ENCODE measurements at places on chromosomes 4 and X.
A peak's percentile ranks its signal among the peaks of the same experiment; 100 is the strongest.

- DNase-seq = no peak
Measured at GRCh38 chr4:20185103-20185502, 66.6 kb upstream of the SLIT2 start.

DNA sequence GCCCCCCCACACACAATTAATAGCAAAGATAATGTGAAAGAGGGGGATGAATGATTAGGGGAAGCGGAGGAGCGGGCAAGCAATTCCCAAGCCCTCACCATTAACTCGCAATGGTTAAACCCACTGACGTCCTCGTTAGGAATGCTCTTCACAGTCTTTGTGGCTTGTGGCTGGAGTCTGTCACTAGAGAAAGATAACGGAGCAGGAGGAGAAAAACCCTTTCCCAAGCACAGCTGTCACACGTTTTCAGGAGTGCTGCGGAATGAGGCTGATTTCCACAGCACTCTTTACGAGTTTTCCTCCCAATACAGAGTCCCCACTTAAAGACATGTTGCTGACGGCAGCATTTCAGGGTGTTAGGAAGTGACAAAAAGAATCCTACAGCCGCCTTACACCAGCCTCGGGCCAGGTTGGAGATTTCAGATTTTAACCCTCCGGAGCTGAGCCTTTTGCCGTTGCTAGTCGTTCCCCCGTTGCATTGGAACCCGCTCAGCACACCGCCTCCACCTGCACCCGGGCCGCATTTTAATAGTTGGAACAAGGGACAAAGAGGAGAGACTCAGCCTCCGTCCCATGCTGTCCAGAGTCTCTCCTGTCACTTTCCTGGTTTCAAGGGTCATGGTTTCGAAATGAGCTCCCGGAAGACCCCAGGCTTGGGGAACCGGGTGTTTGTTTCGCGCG is 92.2 kb downstream of the GEMIN8 start:
- no peak for DNase-seq

DNA sequence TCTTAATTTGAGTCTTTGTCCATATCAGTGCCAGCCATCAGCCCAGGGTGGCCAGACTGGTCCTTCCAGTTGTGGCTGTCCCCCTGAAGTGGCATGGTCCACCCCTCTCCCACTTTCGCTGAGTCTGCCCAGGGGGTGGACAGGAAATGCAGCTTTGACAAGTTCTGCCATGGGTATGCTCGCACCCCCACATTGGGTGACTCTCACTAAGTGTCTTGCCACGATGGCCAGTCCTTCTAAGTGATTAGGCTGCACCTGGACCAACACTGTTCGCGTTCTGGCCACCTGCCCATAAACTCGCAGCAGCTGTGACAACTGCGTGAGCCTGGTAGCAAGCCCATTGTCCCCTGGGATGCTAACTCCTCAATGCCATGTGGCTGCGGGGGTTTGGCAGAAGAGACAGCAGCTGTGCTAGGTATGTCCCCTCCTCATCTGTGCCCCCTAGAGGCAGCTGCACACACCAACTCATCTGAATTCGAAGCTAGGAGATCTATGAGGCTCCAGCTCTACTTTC is 10.0 kb upstream of the LNX1 start:
- no peak for DNase-seq

DNA sequence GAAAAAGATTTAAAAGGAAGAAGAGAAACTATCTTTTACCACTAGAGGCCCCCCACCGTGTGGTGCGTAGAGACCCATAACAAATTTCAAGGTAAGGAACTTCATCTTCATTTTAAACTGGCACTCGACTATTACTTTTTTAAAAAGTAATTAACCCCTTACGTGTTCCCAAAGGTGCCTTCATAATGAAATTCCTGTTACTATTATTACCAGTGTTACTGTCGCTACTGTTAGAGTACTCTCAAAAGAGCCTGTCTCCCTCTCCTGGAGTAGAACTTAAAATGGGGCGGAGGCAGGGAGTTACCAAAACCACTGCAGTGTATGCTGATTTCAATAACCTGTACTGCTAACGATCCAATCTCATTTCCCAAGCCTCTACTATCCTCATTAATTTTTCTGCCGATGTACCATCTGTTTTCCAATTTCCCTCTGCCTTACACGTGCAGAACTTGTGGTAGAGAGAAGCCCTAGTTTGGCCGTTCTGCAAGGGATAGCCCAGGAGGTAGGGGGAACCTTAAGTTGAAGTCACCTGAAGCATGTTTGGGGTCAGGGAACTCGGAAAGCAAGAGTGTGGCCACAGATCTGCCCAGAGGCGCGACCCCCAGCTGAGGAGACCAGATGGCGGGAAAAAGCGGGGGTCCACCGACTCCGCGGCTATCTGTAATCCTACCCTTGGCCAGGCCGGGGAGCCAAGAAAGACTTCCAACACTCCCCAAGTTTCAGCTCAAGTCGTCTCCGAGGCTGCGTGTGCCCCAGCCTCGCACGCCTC is 720 bp upstream of the STK26 start:
- DNase-seq = no peak

DNA sequence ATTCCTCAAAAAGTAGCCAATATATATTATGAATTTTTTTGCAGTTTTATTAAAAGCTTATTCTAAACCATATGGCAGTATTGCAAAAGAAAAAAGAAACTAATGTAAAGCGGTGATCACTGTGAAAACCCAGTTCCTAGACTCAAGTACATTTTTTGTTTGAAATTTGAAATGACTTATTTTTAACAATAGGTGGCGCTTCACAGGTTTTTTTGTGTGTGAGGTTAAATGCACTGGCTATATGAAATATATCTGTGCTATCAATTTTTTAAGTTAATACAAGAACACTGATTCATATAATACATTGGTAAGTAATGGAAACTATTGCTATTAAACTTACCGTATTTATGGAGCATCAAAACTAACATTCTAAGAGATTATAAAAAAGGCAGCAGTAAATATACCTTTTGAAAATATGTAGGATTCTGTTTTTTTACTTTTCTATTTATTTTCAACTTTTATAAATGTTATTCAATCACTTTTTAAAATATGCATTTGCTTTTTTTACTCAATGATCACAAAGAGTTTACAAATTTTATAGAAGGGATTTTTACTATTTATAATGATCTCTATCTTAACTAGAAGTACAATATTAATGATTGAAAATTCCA is 5.6 kb upstream of the SPRY1 start:
- DNase-seq = no peak

GRCh38 chr4:17008834-17009345 is 110.4 kb upstream of the LDB2 start:
- DNase-seq = no peak

DNA sequence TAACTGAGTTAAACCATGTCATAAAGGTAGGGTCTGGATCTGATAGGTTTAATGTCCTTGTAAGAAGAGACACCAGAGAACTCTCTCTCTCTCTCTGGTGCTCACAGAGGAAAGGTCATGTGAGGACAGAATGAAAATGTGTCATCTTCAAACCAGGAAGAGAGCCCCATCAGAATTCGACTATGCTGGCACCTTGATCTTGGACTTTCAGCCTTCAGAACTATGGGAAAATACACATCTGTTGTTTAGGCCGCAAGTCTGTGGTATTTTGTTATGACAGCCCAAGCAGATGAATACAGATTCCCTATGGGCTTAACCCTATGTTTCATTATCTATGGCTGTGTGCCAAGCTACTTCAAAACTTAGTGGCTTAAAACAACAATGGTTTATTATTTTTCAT is 105.5 kb upstream of the DDIT4L start:
- DNase-seq = no peak

GRCh38 chr4:38130884-38131283 is 170.7 kb downstream of the PTTG2 start:
- no peak for DNase-seq

DNA sequence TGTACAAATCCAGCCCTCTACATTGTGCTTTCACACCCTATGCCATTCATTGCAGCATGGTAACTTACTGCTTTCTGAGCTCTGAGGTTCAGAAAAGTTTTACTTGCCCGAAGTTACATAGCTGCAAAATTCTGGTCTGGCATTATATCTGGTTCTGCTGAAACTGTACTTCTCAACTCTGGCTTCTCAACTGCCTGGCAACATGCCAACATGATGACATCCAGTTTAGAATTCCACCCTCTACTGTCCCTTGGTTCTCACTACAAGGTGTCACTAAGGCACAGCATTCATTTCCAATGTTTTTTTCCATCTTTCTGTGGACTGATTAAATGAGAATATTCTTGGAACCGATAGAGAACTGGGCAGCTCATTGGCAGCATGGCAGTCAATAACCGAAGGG is 242.9 kb upstream of the PRPS2 start:
- no peak for DNase-seq

DNA sequence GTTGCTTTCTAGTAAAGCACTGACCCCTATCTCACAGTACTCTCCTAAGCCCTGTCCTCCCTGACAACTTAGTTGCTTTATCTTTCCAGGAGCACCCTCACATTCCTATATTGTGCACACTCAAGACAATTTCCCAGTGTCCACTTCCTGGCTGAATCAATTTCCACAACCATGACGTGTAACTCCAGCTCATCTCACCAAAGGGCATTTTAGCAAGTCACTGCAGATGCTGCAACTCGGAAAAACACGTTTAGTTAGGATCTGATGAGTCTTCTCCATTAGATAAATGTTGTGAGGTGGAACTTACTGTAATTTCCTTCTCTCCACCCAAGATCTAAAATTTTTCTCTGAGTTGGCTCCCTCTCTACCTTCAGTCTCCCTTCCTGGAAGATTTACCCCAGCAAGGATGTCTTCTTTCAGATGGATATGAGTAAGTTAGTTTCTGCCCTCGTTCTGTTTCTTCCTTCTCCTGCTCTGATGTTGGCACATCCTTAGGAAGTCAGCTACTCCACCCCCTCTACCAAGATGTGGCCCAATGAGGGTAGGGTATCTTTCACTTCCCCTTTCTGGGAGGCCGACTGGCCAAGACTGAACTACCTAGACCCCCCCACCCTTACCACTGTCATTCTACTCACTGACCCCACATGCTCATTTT is 28.8 kb upstream of the IL13RA1 start:
- DNase-seq = no peak

GRCh38 chrX:6917666-6918065 is 229.8 kb upstream of the STS start:
- no peak for DNase-seq

GRCh38 chr4:111359602-111360001 is 736.7 kb upstream of the PITX2 start:
- DNase-seq = no peak

- DNase-seq = no peak
Measured at GRCh38 chr4:743463-744211, 38.0 kb downstream of the PCGF3 start.

DNA sequence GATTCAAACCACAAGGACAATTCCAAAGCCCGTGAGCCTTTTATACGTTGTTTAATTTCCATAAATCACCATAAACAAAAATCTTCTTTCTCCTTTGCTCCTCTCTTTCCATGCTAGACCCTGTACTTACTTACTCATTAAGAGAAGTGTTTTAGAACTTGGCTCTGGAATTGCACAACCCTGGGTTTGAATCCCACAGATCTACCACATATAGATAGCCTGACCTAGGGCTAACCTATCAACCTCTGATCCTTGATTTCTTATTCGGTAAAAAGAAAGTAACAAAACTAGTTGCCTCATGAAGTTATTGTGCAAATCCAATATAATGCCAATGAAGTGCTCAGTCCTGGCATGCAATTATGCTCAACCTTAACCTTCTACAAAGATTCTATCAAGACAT is 68.8 kb downstream of the ZAR1 start:
- DNase-seq = no peak

- no peak for DNase-seq
Measured at GRCh38 chr4:177879851-177880250, 437.6 kb upstream of the AGA start.

GRCh38 chr4:152605641-152606335 is 69.9 kb upstream of the FBXW7 start:
- no peak for DNase-seq

DNA sequence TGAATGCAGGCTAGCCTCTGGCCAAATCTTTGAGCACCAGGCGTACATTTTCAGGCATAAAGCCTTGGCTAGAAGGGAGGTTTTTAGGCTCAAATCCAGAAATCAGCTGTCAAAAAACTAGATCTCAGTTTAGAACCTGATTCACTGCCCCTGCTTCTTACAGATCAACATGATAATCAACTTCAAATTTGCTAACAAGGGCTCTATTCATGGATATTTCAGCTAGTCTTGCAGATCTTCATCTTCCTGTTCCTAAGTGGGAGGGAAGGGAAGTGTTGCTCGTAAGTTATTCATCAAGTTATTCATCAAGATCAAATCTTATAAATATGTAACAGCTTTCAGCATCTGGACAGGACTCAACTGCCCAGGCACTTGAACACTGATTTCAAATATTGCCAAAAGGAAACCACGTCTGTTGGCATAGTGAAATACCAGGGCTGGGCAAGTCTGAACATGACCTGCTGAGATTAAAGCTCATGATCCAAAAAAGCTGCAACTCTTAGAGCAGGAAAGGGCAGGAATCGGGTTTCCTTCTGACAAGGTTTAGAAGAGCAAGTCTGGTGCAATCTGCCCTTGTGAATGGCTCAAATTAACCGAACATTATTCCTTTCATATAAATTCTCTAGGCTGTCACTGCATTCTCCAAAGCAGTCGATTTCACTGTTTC is 200.3 kb downstream of the PDGFC start:
- DNase-seq = no peak

GRCh38 chrX:45261005-45261404 is 60.3 kb upstream of the DIPK2B start:
- DNase-seq = no peak

GRCh38 chr4:126435491-126435890 is 1120.7 kb downstream of the FAT4 start:
- DNase-seq = no peak

- DNase-seq = no peak
Measured at GRCh38 chr4:182257503-182257902, 14.3 kb downstream of the TENM3 start.

GRCh38 chrX:12901486-12901885 is 4.9 kb upstream of the TLR8 start:
- peak; percentile 69 for DNase-seq
